CD4-positive, alpha-beta T cell treated with Interleukin-15 for 1 hour (primary cell): ENCODE measurements at places on chromosomes 3 and 15.

GRCh38 chr3:15804553-15805095, 6.8 kb upstream of the ANKRD28 start:
- DNase-seq: no peak

- DNase-seq: no peak
Observed at GRCh38 chr3:175486255-175486654, 627.1 kb downstream of the NAALADL2 start.

- no peak for DNase-seq
Observed at GRCh38 chr15:83193721-83194120, 13.9 kb downstream of the HDGFL3 start.

GRCh38 chr3:176430244-176431037, 766.8 kb downstream of the TBL1XR1 start:
- DNase-seq: no peak

DNA sequence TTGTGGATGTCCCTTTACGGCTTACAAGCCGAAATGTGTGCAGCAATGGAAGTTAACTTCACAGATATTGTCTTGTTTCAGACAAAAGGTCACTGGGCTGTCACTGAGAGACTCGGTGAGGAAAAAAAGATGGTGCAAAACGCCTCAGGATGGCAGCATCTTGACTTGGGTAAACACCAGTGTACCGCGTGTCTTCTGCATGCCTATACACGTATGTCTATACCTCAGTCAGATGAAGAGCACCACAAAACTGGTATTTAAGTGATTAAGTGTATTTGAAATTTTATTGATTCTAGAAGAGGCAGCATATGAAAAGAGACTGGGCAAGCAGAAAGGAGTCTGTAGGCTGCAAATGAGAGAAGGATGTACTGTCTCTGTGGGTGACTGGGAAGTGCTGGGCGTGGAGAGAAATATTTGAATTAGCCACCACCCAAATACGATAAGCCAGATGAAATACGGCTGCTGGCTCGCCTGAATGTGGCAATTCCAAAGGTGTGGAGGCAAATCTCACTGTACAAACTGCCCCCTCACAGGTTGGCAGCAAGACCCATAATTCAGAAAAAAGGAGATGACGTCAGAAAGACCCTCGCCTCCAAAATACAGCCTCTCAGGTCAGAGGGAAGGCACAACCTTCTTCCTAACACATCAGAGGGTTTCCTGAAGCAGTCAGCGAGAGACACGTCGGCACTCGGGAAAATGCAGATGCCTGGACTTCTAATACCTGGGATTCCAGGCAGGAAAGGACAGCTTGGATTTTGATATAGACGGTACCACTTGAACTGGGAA, 53.4 kb upstream of the NEO1 start:
- DNase-seq: no peak

DNA sequence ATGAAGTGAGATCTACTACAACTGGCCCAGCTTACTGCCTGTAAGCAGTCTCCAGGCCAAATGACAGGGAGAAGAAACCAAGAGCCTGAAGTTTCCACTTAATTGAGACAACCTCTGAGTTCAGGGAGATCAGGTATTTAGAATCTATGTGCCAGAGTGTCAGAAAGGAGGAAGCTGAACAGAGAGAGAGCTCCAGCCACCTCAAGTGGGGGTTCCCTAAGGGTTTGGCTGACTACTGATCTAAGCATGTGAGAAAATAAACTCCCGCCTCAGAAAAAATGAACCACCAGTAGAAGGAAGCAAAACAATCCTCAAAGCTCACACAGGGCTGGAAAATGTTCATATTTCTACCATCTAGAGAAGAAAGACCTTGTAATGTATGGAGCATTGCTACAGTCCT, 25.0 kb downstream of the ADAM10 start:
- DNase-seq: no peak

DNA sequence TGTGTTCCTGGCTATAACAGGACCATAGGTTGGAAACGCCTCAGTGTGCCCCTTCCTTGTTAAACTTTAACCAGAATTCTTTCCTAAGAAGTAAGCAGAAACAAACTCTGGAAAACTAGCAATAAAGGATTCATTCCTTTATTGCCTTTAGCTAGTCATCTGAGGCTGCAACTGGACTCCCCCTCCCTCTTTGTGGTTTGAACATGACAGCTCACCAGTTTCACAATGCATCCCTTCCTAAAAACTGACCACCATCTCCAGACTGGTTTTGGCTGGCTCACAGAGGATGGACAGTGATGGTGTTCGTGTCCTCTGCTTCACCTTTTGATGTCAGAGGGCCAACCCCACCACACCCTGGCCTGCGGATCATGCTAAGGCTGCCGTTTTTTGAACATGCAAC, 27.9 kb upstream of the TGFBR2 start:
- DNase-seq: peak; percentile 71

DNA sequence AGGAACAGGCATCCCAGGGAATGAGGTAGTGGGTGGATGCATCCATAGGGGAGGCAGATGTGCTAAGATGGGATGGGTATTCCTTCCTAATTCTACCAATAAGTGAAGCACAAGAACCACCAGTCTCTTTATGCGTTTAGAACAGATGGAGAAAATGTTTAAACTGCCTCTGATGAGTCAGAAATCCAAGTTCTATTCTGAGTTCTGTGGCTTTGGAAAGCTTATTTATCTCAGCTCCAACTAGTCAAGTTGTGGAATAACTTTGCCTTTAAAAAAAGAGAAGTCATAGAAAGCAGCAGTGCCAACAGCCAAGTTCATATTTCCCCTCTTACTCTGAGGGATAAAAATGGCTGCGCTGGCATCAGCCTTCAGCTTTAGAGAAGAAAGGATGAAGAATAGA, 761.7 kb downstream of the IGSF11 start:
- DNase-seq: no peak

- DNase-seq: no peak
Observed at GRCh38 chr3:128882719-128883118, 3.3 kb downstream of the ACAD9 start.

GRCh38 chr3:192481638-192482037, 245.7 kb downstream of the FGF12 start:
- DNase-seq: no peak

DNA sequence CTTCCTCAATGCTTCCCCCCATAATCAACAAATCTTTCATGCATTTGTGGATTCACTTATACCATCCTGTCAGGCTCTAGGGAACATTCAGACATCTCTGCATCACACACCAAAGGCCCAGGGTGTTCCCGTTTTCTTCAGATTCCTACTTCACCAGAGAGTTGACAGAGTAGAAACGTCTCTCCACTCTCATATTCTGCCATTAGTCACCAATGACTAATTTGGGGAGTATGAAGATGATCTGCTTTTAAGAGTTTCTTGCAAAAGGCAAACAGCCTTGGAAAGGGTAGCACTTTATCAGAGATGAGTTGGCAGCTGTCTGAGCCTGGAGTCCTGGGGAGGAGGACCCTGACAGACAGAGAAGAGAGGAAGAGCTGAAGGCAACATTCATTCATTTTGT, 55.8 kb upstream of the DGKG start:
- DNase-seq: no peak

DNA sequence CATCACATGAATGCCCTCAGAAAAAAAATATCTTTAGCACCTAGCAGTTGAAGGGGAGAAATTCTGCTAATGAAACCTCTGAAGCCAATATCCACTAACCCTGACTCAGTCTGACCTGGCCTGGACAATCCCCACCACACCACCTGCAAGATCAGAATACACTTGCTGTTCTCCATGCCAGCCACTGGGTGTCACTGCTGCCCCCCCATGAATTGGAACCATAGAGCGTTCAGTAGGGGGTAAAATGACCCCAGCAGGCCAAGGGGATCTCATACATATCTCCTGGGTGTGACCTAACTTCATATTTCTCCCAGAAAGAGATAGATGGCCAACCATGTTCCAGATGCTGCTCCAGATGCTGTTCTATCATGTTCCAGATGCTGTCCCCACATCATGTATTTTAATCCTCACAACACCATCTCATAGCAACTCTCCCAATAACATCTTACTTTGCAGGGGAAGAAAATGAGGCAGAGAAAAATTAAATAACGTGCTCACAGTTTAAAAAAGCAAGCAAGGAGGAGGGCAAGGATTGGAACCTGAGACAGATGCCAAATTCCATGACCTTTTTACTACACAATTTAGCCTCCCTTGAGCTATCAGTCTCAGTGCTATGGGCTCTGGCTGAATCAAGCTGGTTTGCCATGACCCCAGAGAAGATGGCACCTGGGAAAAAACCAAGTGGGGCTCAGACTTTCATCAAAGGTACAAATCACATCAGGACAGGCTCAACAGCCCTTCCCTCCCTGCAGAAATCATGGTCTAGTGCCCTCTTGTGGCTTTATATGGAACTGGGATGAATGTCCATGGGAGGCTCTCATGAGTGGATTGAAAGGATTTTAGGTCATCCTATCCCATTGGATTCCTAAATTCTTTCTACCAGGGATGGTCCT, 12.4 kb downstream of the NTRK3 start:
- DNase-seq: no peak

- DNase-seq: no peak
Observed at GRCh38 chr3:112647122-112647521, 6.2 kb upstream of the CCDC80 start.

DNA sequence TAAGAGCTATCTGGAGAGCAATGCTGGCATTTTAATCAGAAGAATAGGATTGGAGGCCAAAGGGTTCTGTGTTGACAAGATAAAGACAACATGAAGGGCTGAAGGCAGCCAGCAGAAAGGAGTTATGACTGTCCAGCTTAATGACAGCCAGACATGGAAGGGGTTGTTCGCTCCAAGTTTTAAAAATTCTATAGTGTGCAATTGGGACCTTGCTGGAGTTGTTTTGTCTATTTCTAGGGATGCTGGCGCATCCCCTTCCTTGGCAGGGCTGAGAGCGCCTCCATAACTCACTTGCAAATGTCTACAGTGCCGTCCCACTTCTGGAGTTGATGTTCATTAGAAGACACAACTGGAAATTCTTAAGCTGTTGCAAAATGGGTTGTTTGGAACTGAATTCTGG, 200.7 kb downstream of the TLE3 start:
- DNase-seq: no peak

DNA sequence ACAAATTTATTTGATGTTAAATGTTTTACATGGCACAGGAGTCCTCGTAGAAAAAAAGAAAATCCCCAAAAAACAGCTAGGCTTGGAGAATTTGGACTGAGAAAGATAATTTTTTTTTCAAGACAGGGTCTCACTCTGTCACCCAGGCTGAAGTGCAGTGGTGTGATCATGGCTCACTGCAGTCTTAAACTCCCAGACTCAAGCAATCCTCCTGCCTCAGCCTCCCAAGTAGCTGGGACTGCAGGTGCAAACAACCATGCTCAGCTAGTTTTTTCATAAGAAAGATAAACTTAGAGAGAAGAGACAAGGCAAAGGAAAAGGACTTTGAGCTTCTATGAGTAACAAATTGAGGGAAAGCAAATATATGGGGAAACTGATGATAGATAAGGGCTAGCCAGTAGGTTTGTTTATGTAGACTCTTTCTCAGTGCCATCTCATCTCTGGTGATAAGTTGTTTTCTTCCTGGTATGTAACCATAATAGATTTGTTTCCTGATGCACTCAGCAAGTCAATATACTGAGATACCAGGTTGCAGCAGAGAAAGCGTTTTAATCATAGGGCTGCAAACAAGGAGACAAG, 13.1 kb upstream of the TRMT10C start:
- DNase-seq: no peak

DNA sequence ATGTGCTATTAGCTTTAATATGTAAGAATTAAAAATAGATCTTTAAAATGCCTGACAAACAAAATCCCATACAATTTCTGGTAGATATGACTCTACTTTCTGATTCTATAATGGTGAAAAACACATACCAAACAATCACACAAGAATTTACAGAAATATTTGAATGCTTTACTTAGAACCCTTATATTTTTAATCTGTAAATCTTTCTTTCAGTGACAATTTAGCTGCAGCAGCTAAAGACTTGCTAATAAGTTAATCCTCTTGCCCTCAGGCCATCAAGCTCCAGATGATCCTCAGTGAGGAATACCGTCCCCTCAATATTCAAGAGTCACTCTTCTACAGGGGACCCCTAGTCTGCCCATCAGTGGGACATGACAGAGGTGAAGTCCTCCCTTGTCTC, 55.6 kb downstream of the C3orf80 start:
- DNase-seq: no peak

DNA sequence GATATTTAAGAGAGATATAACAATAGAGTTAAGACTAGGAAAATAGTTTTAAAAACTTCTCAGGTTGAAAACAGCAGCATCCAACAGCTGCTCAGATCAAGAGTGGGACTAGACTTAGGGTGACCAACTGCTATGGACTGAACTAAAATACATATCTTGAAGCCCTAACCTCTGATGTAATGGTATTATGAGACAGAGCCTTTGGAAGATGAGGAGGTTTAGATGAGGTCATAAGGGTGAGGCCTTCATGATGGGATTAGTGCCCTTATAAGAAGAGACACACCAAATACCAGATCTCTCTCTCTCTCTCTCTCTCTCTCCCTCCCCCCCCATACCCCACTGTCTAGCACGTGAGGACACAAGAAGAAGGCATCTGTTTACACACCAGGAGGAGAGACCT, 37.4 kb upstream of the GALNT15 start:
- no peak for DNase-seq

DNA sequence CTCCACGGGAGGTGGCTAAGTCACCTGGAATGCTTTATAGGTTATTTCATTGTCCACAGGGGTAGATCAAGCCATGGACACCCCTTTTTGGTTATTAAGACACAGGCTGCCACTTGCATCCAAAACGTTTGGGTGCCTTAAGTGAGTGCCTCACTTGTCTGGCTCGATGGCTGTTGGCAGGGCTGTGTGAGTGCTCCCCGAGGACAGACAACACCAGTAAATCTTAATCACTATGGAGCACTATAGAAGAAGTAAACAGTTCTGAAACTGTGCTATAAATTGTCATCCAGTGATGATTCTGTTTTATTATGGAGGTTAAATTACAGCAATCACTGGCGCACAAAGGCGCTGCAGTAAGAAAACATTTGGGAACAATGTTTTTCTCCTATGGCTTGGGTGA, 215.5 kb downstream of the CACNA2D3 start:
- no peak for DNase-seq

DNA sequence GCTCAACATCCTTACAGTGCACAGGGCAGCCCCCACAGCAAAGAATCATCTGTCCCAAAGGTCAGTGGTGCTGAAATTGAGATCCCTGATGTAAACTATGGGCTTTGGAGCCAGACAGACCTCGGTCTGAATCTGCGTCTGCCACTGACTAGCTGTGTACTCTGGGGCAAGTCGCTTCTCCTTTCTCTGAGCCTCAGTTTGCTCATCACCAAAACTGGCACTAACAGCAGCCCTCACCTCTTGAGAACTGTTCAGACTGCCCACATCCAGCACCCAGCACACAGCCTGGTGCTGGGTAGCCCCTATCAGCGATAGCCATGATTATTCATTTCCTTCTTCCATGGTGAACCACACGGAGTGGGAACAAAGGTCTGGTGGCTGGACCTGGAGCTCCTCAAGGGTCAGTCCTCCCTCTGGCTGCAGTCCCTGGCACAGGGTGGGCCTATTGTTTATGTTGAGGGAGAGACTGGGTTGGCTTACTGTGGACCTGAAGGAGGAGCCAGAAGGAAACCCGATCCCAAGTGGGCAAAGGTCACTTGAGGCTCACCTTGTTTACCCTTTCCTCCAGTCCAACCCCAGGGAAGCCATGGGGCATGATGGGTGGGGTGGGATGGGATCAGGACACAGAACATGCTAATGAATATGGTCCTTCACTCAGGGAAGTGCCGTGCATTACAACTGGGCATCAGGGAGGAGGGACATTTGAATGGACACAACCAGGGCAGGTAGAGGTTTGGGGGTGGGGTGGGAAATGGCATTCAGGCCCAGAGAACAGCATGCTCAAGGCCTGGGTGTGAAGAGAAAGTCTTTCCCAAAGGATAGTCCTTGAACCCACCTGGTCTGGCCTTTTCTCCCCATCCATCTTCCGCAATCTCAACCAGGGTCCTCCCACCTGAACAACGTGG, 1.6 kb upstream of the PRKCD start:
- DNase-seq: no peak

- no peak for DNase-seq
Observed at GRCh38 chr15:44813231-44813630, 76.9 kb downstream of the TRIM69 start.
